ENCODE measurements at places on chromosomes 4 and X.

GRCh38 chr4:139392797-139393196, 61.1 kb upstream of the RAB33B start:
- no peak for DNase-seq

- no peak for DNase-seq
Measured at GRCh38 chr4:17583941-17584340, 6.9 kb downstream of the LAP3 start.

GRCh38 chrX:78116766-78117165, 12.7 kb downstream of the PGK1 start:
- no peak for DNase-seq

GRCh38 chr4:112526061-112526460, 10.1 kb upstream of the NEUROG2 start:
- DNase-seq: no peak

DNA sequence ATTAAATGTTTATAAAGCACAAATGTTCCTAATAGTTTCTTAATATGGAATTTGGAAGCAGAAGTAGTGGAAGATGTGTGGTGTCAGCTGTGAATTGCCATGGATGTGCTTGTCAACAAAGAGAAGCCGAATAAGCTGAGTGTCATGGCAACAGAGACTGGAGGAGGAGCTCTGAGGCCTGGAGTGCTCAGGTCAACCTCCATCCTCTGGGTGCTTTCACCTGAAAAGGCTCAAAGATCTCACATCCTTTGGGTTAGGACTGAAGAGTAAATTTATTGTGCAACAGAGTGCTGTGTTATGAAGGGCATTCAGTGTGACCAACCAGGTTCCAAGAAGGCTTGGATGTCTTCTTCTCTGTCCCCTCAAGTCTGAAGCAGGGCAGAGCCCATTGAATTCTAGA, 18.7 kb downstream of the SGMS2 start:
- no peak for DNase-seq

DNA sequence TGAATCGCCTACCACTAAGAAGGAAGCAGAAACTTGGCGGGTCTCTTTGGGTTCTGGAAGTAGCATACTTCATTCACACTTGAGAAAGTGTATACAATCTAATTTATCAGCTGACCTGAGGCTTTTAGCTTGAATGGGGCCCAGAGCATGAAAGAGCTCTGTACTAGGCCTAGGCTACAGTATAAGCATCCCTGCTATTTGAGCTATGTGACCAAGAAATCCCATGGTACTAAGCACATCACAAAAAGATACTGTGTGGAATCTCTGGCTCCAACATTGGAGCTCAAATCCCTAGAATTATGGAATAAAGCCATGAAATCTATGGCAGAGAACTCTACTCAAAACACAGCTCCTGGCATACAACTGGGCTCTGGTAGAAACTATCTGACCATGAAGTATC, 43.9 kb upstream of the CCDC149 start:
- DNase-seq: no peak
